ENCODE measurements at places on chromosomes 6 and 20. TPM values are rescaled to one million over a fixed set of nuclear protein-coding genes. Genes with fewer than 3 reads are reported as not detected.

EPPIN gene
- not detected for total RNA-seq

MAP3K5 gene
- total RNA-seq = 8.8 TPM

EDN3 gene
- total RNA-seq = not detected

IL17F gene
- not detected for total RNA-seq

FNDC11 gene
- total RNA-seq = 1.3 TPM

NKX2-4 gene
- not detected for total RNA-seq

KIF25 gene
- not detected for total RNA-seq

KHDC1L gene
- total RNA-seq = not detected

GPR6 gene
- total RNA-seq = not detected

RHAG gene
- total RNA-seq = not detected

HLA-G gene
- total RNA-seq = 5.9 TPM

BRPF3 gene
- total RNA-seq = 7.8 TPM
